Cortex of kidney (tissue), 1 donor: ENCODE measurements at places on chromosomes 2 and 18.

DNA sequence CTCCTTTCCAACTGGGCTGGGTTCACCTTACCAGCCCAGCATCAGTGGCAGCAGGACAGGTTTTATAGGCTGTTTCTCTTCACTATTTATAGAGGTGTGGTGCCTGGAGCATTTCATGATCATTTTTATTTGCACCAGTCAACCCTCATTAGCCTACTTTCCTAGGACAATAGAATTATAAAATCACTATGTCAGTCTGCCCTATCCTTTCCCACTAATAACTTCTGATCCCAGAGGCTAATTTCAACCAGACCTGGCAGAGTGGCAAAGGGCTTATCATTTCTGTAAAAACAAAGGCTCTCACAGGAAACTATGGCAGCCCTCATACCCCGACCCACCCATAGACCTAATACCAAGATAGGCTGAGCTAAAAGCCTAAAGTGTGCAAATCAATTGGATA is 243.5 kb upstream of the TMEFF2 start:
- no peak for DNase-seq

GRCh38 chr2:136381722-136382633 is 264.0 kb upstream of the CXCR4 start:
- no peak for DNase-seq

- no peak for DNase-seq
Observed at GRCh38 chr2:97911922-97912575, 83.7 kb downstream of the TMEM131 start.

DNA sequence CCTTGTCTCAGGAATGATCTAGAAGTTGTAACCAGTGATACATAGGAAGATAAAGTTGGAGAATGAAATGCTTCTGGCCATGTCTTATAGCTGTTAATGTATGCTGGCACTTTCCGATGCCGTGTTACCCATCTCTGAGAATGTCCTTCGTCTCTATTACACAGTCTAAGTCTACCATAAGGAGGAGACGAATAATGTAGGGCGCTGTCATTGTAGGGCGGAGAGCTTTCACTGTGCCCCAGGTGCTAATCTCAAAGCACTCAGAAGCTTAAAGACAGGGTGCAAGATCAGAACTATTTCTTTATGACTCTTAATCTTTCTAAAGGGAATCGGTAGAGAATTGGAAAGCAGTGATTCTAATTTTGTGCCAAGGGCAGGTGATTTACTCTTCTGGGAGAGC is 48.2 kb upstream of the MSTN start:
- no peak for DNase-seq

- DNase-seq = no peak
Observed at GRCh38 chr2:15563227-15564100, 2.3 kb upstream of the NBAS start.

DNA sequence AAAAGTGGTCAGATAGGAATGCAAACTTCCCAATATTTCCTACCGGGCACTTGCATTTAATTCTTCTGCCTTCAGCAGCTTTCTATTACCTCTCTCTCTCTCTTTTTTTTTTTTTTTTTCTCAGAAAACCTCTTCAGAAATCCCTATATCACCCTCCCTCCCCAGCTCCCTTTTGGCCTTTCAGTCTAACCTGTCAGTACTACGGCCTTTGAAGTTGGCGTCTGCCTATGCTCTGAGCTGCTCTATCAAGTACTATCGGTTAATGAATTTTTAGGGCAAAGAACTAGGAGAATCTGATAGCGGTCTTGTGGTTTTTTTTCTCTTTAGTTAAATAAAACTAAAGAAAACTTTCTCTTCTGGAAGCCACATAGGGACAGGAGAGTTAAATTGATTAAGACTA is 122.4 kb upstream of the MAPRE2 start:
- no peak for DNase-seq

GRCh38 chr2:189076572-189076971 is 102.4 kb downstream of the COL3A1 start:
- no peak for DNase-seq

GRCh38 chr2:151043484-151043883 is 218.2 kb downstream of the RBM43 start:
- DNase-seq = no peak

GRCh38 chr2:164621764-164622105 is 453 bp upstream of the GRB14 start:
- no peak for DNase-seq

GRCh38 chr18:36993068-36993467 is 164.1 kb downstream of the KIAA1328 start:
- DNase-seq = no peak

DNA sequence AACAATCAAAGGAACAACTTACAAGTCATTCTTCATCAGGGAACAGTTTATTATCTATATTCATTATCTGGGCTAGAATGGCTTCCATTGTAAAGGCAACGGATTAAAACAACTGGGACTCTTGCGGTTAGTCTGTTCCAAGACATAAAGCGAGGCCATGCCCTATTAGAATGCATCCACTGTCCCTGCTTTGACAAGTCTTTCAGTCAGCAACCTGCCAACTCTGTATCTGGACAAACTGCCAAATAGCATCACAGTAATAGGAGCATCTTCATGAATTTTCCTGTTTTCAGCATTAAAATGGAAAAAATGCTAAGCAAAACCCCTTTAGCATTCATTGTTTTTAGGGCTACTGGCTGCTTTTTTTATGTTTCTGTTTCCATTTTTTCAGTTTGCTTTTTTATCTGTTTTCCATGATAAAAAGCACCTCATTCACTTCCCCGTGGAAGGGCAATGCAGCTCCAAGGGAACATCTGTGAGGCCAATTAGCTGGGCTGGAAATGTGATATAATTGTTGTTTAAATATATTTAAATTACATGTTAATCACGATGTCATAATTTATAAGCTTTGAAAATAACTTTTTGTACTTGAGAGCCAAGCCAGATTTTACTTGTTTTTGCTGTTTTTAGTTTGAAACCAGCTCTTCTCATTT is 834.3 kb downstream of the CPS1 start:
- DNase-seq = no peak

GRCh38 chr2:71567625-71568024 is 114.3 kb downstream of the DYSF start:
- no peak for DNase-seq

- DNase-seq = no peak
Observed at GRCh38 chr2:97763176-97763845, 49.9 kb downstream of the ZAP70 start.
